ENCODE measurements at places on chromosomes 13 and 19.
A peak's percentile ranks its signal among the peaks of the same experiment; 100 is the strongest.

- DNase-seq, result no peak
Observed at GRCh38 chr19:5046339-5047039, 77.6 kb downstream of the KDM4B start.

DNA sequence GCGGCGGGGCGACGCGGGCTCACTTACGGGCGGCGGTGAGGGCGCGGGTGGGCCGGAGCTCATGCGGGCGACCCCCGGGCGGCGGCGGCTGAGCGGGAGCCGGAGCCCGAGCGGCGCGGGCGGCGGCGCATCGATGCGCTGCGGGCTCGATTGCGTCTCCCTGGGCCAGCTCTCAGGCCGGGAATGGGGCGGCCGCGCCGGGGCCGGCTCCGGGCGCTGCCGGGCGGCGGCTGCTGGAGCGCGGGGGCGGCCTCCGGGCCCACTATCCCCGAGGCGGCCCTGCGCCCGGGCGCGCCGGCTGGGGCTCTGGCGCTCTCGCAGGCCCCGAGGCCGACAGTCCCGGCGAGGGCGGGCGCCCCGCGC lies 1.4 kb upstream of the TSHZ3 start:
- DNase-seq, result no peak

DNA sequence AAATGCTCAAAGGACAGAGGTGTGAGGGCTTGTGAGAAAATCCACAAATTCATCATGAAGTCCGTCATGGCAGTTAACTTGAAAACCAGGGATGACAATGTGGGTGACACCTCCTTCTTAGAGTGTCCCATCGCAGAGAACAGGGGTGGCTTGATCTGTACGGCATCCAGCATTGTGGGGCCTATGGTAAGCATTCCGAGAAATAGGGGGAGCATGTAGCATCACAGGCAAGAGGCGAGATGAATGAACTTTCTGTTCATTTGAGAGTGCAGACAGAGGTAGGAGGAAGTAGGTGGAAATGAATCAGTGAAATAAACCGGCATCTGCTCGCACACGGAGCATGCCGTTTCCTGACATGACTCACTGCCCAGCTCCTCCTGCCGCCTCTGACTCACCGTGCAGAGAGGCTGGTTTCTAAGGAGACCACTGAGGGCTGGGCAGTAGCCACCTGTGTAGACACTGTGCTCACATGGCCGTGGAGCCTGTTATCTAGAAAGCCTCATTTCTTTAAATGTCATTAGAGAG lies 339.0 kb downstream of the RFC3 start:
- DNase-seq, result no peak

DNA sequence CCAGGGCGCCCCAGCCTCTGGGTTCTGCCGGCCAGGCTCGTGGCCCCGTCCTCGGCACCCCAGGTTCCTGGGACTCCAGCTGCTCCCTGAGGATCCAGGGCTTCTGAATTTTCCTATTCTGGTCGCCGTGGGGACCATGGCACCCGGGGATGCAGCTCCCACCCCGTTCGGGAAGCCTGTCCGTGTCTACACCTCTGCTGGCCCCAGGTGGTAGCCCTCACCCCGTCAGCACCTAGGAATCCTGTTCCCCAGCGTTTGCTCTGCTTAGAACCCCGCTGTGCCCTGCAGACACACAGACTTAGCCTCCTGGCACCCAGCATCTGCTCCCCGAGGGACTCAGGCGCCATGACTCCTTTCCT lies 960 bp downstream of the PPFIA3 start:
- DNase-seq, result no peak

GRCh38 chr19:35037716-35038622 lies 3.6 kb upstream of the HPN start:
- no peak for DNase-seq

- no peak for DNase-seq
Observed at GRCh38 chr13:24124789-24125476, 35.6 kb upstream of the SPATA13 start.

- DNase-seq, result peak; percentile 5
Observed at GRCh38 chr19:55406826-55407549, 600 bp downstream of the UBE2S start.

DNA sequence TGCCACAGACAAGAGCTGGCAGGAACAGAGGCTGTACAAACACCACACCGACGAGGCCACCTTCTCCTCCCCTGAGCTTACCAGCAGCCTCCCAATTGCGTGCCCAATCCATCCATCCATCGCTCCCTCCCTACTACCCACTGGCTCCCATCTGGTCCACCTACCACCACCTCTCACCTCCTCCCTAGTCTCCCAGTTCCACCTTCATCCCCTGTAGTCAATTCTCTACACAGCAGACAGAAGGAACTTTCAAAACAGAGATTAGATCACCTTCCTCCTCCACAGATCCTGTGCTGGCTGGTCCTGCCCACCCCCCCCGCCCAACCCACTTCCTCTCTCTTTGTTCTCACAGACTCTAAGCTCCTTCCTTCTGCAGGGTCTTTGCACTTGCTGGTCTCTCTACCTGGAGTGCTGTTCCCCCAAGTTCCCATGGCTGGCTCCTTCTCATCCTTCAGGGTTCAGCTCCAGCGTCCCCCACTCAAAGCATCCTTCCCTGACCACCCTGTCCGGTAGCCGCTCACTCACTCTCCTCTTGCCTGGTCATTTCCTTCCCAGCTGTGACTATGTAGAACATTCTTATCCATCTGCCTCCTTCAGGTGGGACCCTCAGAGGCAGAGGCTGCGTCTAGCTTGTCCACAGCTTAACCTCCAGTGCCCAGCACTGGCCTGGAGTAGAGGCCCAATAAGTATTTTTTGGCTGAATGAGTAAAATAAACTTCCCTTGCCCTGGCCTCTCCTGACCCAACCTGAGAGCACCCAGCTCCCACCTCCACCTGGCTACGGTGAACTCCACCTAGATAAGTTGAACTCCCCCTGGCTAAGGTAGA lies 23.0 kb downstream of the PIN1 start:
- peak; percentile 5 for DNase-seq

DNA sequence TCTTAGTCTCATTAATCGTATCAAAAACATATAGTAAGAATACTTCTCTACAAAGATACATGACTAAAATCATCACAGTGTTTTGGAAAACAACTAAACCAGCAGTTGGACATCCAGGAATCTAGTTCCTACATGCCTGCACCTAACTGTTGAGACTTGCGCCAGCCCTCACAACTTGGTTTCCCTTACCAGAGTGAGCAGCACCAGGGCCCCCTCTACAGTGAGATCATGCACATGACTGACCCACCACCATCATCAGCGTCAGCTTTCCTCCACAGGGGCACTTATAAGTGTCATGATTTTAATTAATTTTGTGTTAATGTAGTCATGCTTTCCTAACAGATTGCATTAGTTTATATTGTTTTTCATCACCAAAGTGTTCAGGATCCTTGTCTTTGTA lies 1322.0 kb downstream of the EFNB2 start:
- DNase-seq, result no peak

- DNase-seq, result no peak
Observed at GRCh38 chr13:37375071-37375470, 223.5 kb downstream of the POSTN start.

DNA sequence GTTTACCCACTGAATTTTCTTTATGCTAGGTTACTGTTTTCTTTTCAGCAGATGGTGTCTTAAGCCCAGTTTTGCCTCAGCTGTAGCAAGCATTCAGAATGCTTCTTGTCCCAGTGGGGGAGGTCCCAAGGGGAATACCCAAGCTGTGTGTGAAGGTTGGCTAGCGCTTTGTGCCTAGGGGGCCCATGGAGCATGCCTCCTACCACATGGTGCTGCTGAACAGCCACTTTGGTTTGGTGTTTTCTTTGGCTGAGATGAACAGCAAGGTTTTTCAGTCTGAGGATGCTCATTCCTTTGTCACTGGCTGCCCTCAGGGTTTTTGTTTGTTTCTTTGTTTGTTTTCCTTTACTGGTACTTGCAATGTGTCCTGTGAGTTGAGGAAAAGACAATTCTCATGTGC lies 99.0 kb downstream of the PCDH20 start:
- no peak for DNase-seq

DNA sequence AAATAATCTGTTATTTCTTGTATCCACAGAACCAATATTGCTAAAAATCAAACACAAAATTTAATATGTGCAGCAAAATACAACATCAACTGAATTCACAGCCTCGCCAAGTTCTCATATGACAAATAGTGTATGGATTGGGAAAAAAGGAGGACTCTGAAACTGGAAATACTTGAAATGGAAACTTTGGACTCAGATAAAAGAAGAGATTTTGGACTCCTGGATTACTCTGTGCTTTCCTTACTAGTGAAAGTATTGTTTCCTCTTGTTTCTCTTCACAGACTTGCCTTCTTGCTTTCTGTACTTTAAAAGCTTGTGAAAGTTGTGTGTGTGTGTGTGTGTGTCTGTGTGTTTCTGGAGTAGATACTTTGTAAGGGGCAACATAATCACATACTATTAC lies 1596.3 kb downstream of the PCDH9 start:
- DNase-seq, result no peak

DNA sequence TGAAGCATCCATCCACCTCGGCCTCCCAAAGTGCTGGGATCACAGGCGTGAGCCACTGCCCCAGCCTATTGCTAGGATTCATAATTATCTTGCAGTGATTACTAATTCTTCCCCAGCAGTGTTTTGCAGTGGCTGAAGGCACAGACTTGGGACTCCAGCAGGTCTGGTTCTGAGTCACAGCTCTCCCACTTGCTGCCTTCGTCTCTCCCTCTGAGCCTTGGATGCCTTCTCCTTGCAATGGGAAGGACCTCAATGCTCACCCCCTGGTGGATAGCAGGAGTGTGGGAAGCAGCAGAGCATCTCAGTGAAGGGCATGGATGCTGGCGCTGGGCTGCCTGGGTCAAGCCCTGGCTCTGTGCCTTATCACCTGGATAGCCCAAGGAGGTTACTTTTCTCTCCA lies 37.6 kb upstream of the SHKBP1 start:
- no peak for DNase-seq

DNA sequence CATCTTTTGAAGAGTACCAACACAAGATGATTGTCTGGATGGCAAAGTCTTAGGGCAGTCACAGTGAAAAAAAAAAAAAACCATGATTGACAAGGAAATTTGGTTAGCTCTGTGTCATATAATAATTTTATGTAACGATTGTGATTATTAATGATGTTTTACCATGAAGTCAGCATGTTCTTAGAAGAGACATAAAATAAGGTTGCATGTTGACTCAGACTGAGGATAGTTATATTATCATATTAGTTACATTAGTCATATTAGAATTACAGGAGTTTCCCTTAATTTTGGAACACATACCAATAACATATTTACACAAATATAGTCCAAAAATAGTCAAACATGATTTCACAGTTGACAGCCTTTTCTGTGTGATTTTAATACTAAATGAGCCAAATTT lies 5.7 kb downstream of the ZNF431 start:
- DNase-seq, result no peak

DNA sequence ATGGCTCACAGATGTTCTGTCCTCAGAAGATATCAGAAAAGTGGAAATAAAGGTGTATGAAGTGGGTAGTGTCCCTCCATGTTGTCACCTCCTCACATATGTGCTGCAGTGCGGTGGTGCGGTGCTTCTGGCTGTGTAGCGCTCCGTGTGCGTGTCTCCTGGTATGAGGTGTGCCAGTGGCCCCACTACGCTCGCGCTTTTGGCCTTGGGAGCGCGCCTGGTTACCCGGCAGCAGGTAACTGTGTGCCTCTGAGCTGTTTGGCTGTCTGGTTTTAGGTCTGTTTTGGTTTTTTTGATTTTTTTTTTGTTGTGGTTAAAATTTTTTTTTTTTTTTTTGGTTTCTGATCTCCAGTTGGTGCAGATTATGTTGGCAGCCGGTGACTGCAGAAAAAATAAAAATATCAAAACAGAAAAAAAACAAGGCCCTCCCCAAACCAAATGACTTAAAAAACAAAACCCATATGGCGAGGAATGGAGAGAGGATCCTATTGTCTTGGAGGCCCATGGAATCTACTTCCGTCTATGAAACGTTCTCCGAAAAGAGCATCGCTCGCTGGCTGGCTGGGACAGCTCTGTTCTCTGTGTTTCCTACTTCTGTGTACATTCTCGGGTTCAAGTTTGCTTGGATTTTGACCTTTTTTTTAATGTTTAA lies 7.9 kb downstream of the HNRNPL start:
- DNase-seq, result peak; percentile 64

DNA sequence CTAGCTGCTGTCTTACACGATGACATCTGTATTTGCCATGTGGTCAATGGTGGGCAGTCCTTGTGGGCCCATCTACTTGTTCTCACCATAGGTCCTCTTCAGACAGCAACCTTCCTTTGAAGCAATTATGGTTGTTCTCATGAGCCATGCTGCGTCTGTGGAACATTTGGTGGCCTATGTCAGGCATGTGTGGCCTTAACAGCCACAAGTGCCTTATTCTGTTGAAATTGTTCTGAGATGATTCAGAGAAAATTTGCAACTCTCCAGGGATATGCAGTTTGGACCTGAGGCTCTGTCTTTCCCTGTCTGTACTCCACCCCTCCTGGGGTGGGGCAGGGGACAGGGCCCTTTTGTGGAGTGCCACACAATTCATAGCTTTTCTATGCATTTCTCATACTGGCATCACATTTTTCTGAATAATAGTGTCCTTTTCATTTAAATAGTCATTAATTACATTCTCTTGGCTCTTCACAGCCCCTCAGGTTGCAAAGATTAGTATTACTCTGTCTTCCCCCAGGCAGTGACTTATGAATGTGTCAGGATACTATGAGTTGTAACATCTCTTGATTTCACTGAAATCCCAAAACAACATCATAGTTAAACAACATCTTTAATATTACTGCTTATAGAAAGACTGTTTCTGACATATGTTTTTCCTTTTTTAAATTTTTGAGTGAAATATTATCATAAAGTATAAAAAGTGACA lies 102.1 kb downstream of the ITGBL1 start:
- DNase-seq, result no peak

DNA sequence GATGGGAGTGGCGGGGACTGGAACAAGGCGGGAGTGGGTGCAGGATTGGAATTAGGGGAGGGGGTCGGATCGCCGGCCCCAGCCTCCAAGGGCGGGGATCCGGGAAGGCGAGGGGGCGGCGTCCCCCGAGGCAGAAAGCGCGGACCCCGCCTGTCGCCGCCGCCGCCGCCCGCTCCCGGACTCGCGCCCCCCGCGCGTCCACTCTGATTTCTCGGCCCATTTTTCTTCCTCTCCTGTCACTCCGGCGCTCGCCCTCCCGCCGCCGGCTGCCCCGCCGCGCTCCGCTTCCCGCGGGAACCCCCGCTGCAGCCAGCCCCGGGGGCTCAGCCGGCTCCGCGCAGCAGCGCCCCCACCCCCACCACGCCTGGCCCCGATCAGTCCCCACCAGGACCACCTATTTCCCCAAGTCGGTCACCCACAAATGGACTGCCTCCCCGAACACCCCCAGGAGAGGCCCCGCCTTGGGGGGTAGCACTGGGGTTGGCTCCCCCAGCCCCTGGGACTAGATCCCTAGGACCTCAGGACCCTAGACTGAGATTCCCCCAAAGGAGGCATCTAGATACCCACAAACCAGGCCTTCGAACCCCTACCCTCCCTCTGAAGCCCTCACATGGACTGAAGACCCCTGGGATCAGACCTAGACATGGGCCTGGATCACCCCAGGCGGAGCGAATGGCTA lies 12.6 kb upstream of the ERFL start:
- no peak for DNase-seq

Data from effector memory CD4-positive, alpha-beta T cell (primary cell).